Dermis blood vessel endothelial cell (primary cell): ENCODE measurements at places on chromosomes 1 and 21. TPM values are rescaled to one million over a fixed set of nuclear protein-coding genes. Genes with fewer than 3 reads are reported as not detected.

DNA sequence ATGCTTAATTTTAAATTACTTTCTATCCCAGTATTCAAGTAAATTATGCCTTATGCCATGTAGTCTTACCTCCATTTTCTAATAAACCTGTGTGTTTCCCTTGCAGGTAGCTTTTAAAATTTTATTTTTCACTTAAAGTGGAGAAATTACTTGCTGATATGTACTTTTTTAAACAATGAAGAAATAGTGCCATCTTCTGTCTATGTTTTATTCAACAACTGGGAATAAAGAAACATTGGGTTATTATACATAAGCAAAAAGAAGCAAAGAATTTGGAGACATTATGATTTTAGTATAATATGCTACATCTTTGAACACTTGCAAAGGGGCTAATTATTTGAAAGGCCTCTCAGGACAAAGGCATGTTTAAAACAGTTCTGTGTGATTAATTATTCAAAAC lies 1912.9 kb downstream of the MRPL39 start:
- no peak for DNase-seq

DNA sequence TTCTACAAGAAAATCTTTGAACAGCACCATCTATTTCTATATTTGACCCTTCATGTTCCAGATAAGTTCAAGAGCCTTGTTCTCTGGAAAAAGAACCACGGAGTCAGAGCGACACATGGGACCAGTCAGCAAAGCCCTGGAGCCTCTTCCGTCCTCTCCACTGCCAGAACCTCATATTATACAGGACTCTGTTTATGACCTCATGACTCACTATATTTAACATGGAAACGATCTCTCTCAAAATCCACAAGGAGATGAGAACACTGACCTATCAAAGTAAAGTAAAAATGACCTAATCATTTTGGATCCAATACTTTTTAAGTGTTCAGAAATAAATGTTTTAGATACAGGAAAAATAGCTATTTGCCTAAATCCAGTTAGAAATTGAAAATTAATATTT lies 124.6 kb upstream of the KRTAP19-8 start:
- no peak for DNase-seq

Gene LCE1B
- not detected in 2 replicates for total RNA-seq

DNA sequence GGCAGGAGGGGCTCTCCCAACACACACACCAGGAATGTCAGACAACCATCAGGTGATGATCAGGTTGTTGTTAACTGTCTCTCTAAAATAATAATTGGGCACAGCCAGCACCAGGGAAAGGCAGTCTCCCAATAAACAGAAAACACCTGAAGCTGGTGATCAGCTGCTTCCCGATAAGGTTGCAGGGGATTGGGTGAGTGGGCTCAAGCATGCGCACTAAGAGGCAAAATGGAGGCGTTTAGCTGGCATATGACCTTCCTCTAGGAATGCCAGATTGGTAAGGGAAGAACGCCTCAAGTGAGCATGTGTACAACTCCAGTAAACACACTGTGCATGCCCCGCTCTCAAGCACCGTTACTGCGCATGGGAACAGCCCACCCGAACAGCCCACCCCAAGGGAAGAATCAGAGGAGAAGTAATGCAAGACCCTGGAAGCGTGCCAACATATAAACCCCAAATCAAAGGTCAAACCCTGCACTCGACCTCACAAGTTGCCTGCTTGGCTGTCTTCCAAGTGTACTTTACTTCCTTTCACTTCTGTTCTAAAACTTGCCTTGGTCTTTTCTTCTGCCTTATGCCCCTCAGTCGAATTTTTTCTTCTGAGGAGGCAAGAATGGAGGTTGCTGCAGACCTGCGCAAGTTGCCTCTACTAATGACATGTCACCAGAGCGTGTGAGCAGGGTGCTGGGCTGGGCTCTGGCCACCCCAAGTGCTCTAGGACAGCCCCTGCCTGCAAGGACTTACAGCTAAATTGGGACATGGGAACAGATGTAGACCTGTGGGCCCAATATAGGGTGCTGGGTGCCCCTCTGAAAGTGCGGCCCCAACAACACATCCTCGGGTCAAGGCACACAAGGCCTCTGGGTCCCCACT lies 200.8 kb downstream of the RHOU start:
- no peak for DNase-seq

GRCh38 chr1:222931023-222931422 lies 116.2 kb downstream of the DISP1 start:
- DNase-seq, result no peak

- DNase-seq, result peak; percentile 89
These were observed 300.0 kb upstream of the VAMP3 start for GRCh38 chr1:7470904-7471638.
